ENCODE measurements at places on chromosomes 16 and 17.

DNA sequence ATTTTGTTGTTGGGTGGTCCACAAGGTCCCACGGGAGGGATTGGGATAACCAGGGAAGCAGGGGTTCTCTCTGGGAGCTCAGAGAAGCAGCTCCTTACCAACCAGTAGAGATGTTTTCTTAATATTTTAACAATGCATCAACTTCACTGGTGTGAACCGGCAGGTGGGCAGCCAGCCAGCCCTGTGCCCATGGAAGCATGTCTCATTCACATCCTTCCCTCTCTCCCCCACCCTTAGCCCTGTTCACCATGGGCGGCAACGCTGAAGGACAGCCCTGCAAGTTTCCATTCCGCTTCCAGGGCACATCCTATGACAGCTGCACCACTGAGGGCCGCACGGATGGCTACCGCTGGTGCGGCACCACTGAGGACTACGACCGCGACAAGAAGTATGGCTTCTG lies 9.3 kb downstream of the MMP2 start:
- DNase-seq: no peak

- no peak for DNase-seq
Measured at GRCh38 chr17:30229012-30229411, 6.5 kb downstream of the SLC6A4 start.

GRCh38 chr17:28053044-28053670 lies 10.7 kb downstream of the NLK start:
- no peak for DNase-seq

GRCh38 chr16:79182616-79183015 lies 417.9 kb downstream of the MAF start:
- DNase-seq: no peak

GRCh38 chr17:76496464-76496863 lies 4.8 kb downstream of the RHBDF2 start:
- no peak for DNase-seq

- DNase-seq: no peak
Measured at GRCh38 chr16:80752541-80752940, 51.9 kb downstream of the CDYL2 start.

- no peak for DNase-seq
Measured at GRCh38 chr17:60914078-60914477, 236.4 kb downstream of the BCAS3 start.

GRCh38 chr16:84096447-84097005 lies 20.2 kb downstream of the MBTPS1 start:
- no peak for DNase-seq

GRCh38 chr16:53453928-53454327 lies 19.7 kb downstream of the RBL2 start:
- DNase-seq: no peak

- no peak for DNase-seq
Measured at GRCh38 chr16:72840631-72841381, 207.1 kb downstream of the ZFHX3 start.

DNA sequence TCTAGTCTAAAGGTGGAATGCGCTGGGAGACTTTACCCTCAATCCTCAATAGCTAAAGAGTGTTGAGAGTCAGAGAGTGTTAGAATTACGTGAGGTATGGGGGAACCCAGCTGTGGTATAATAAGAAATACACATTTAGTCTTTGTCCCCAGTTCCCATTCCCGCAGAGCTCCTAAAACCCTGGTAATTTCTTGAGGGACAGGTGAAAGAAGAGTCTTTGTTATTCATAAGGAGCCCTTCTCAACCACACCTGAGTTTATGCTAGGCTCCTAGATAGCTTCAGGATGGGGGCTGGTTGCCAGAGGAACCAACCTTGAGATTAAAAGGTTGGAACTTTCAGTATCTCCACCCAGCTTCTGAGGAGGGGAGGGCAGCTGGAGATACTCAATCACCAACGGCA lies 5.8 kb downstream of the ZNF18 start:
- no peak for DNase-seq

GRCh38 chr16:89574681-89575246 lies 794 bp upstream of the CPNE7 start:
- no peak for DNase-seq

DNA sequence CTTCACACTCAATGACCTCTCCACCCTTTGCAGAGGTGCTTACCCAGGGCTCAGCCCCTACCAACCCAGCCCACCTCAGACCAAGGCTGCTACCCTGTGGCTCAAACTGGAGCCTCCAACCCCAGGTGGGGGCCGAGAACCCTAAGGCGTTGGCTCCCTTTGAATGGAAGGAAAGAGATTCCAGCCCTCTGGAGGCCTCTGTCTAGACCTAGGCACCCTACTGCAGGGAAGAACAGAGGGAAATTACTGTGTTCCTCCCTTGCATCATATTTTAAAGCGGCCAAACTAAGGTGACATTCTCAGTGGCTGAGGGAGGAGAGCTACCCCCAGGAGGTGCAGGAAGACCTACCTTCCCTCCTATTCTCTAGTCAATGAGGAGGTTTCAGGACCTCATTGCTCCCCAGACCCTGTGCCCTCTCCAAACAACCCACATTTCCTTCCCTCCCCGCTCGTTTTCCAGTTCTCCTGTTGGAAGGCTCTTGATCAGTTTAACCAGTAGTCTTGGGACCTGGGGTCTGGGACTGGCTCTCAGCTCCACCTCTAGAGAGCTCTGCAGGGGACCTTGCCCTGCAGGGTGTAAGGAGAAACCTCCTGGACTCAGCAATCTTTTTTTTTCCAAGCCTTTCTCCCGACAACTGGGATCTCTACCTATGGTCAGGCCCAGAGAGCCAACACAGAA lies 5.5 kb upstream of the HOXB8 start:
- no peak for DNase-seq

- DNase-seq: no peak
Measured at GRCh38 chr17:66228887-66229782, at the start of gene APOH. TSS of gene APOH (minus strand) at chr17:66229415. CDS start at chr17:66229379, 36 bp downstream.

- DNase-seq: no peak
Measured at GRCh38 chr16:67530013-67530939, 1.6 kb downstream of the RIPOR1 start.

DNA sequence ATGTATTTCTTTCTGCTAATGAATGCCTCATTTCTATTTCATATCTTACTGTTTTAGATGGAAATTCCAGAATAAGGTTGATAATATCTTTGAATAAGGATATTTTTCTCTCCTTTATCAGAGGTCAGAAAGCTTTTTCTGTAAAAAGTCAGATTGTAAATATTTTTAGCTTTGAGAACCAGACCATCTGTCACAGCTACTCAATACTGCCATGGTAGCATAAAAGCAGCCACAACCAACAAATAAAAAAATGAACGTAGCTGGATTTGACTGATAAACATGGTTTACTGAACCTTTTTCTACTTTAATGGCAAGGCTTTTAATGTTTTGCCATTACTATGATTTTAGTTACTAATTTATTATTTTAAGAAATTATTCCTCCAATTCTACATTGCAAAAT lies 217.4 kb upstream of the COX10 start:
- DNase-seq: no peak

DNA sequence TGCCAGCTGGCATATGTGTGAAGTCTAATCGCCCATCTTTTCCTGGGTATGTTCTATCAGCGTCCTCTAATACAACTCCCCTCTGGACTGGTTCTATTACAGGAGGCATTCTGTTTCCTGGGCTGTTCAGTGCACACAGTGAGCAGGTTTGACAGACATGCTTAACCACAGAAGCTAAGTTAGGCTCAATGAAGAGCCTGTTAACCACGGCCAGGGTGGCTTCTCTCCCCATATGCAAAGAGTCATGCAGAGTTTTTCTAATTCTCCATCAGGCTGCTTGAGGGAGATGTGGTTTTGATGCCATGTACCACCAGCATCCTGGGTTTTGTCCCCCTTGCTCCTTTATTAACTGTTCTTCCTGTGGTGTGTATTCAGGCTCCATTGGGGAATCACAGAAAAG lies 57.2 kb upstream of the ALOX12 start:
- no peak for DNase-seq

GRCh38 chr16:13254998-13255614 lies 353.7 kb downstream of the SHISA9 start:
- DNase-seq: no peak

GRCh38 chr16:54053891-54054820 lies 232.4 kb downstream of the IRX3 start:
- DNase-seq: no peak

DNA sequence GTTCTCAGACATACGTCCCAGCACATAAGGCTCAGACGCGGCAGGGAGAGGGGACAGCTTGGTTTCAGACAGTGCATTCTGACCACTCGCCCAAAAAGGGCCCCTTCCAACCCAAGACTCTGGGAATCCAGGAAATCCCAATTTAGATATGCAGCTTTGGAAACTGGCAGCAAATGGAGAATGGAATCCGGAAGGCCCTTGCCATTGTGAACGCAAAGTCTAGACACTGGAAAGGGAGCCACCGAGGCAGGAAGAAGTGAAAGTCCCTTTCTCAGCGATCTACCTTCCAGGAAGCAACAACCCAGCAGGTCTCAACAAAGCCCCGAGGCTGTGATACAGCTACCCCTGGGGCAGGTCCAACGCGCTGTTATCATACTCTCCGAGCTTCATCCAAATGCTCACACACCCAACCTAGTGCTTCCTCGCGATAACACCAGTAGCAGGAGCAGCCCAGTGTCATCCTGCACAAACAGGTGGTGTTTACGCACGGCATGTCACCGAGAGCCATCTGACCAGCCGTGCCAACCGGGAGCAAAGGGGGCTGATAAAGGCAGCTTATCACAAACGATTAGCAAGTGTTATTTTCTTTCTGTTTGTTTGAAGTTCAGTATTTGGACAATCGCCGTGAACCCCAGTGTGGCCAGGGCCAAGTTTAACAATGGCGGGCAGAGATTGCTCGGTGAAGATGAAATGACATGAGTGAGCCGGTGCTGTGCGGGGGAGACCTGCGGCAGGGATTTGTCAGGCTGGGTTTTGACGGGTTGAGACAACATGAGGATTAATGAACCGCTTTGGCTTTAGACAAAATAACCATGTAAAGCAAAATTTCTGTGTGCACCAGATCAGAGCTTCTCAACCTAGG lies 240.6 kb downstream of the FOXL1 start:
- DNase-seq: no peak

- DNase-seq: no peak
Measured at GRCh38 chr17:1002412-1002753, 5.5 kb downstream of the TIMM22 start.

DNA sequence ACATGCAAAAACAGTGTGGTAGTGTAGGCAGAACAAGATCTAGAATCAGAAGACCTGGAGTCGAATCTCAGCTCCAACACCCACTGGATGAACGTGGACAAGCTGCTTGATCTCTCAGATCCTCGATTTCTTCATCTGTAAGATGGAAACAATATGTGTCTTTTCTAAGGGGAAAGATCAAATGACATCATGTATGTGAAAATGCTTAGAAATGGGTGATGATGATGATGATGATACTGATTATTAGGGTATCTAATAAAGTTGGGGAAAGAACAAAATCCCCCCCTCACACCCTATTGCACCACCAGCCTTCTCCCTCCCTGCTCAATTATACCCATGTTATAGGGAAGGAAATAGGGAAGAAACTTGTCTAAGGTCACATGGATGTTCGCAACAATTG lies 10.9 kb downstream of the DYNLL2 start:
- DNase-seq: no peak

DNA sequence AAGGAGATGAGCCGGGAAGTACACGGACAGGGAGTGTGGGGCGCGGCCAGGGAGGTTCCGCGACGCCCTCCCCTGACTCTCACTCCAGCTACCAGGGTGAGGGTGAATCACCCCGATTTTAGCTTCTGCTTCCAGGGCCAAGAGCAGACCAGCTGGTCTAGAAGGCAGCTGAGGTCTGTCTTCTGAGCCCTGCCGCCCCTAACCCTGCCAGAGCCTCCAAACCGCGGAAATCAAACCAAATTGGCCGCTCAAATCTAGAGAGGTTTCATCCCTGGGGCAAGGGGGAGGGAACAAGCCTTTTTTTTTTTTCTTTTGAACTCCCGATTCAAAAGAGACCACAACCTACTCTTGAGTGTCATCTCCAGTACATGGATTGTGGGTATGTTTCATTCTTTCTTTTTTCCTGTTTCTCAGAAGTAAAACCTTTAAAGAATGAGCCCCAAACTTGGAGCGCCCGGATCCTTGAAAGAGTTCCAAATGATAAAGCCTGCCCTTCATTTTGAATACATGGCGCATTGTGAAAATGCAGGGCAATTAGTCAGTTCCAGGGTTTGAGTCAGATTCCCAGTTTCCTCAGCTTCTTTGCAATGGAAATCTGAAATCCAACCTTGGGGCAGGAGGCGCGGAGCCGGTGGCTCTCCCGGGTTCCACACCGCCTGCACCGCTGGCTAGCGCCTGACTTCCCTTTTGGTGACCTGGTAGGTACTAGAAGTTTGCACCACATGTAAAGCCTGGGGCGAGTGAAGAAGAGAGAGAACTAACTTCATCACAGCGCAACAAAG lies 16.5 kb upstream of the ZFHX3 start:
- no peak for DNase-seq

GRCh38 chr17:1949754-1950153 lies 75.4 kb downstream of the RTN4RL1 start:
- DNase-seq: no peak

GRCh38 chr17:50218771-50219315 lies 17.4 kb upstream of the COL1A1 start:
- no peak for DNase-seq

DNA sequence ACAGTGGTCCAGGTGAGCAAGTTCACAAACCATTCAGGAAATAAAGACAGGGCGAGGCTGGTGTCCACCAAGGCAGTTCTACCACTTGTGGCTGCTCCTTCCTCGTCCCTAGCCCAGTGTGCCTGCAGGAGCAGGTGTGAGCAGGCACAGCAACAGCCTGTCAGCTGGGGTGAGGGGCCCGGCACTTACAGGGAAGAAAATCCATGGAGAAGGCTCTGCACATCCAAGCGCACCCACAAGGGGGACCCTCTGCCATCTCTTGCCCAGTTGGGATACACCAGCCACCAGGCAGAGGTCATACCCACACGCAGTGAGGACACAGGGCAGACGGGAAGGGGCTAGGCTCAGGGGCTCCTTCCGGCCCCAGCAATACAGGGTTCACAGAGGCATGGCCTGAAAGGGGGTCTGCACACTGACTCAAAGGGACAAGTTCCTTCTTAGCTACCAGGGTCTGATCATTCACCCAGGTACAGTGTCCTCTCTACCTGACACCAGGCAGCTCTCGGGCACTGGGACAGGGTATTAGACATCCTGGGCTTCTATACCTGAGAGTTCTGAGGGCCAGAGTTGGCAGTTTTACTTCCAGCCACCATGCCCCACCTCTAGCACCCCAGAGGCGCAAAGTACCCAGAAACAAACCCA lies 27.0 kb downstream of the CDIP1 start:
- DNase-seq: no peak

GRCh38 chr17:32241640-32242039 lies 24.0 kb upstream of the RHBDL3 start:
- DNase-seq: no peak

GRCh38 chr16:50740736-50741135 lies 1.1 kb upstream of the CYLD start:
- DNase-seq: no peak

DNA sequence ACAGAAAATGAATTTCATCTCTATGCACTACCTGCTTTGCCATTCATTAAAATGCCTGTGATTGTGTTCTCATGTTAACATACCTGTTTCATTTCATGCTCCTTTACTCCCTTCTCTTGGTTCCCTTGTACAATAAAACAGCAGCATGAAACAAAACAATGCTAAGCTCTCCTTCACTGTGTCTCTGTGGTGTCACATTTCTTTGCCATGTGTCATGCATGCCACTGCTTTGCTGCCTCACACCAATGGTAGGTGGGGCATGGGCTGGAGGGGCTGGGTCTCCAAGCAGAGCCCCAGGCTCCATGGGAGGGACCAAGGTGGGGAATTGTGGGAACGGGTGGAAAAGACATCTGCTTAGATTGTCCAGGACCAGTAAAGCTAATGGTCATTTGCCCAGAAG lies 83.6 kb downstream of the RGS9 start:
- DNase-seq: no peak

GRCh38 chr17:57537524-57538410 lies 207.3 kb downstream of the CCDC182 start:
- no peak for DNase-seq

GRCh38 chr17:76048025-76048605 lies 21.0 kb upstream of the EVPL start:
- no peak for DNase-seq

All from stimulated activated CD8-positive, alpha-beta memory T cell treated with anti-CD3 and anti-CD28 coated beads, Interleukin-7, amount 100 ng/mL, for 1 hour (primary cell).